Gastrocnemius medialis (tissue), 4 donors: ENCODE measurements at places on chromosomes 1 and 21.

DNA sequence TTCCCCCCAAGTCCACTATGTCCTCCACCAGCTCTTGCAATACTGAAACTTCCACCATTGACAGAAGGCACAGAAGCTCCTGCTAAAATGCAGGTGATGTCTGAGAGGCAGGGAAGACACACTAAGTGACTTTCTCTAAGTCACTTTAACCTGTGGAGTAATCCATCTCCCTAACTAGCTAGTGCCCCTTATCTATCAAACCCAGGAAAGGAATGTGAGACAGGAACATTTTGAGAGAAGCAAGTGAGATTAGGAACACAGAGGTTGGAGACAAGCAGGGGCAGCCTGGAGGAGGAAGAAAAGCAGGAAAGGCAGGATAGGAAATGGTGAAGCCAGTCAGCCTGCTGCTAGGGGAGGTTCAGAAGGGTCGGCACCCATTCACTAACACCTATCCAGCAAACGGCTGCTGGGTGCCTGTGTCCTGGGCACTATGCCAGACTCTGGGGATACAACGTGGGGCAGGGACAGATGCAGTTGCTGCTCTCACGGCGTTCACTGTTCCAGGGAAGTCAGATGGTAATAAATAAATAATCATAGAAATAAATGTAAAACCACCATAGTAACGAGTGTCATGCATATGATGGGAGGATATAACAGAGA, 7.0 kb downstream of the GPA33 start:
- no peak for DNase-seq

GRCh38 chr1:1058921-1059493, 15.1 kb downstream of the RNF223 start:
- DNase-seq, result no peak

DNA sequence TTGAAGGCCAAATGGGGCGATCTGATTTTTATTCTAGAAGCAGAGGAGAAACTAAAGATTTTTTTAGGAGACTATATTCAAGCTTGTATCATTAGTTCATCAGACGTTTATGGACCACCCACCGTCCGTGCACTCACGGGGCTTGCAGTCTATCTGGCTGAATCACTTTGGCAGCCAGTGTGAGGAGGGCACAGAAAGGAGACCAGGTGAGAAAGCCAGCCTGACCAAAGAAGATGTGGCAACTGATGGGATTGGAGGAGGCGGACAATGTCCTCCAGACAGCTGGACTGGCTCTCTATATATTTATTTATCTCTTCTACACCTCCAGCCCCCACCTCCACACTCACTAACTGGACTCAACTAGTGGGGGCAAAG, 822 bp upstream of the ELOVL1 start:
- no peak for DNase-seq

DNA sequence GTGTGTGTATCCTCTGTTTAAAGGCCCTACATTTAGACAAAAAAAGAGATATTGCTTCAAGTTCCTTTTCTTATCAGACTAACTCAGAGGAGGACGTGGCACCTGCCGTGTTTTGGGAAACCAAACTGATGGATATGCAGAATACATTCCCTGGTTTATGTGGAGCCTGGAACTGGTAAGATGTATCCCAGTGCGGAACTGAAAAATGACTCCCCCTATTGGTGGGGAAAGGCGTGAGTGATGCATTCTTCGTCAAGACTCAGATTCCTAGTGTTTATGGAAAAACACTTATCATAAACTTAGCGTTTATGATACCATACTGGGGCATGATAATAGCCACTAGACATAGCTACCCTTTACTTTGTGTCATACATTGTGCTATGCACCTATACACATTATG, 154.2 kb downstream of the ZNF326 start:
- no peak for DNase-seq

DNA sequence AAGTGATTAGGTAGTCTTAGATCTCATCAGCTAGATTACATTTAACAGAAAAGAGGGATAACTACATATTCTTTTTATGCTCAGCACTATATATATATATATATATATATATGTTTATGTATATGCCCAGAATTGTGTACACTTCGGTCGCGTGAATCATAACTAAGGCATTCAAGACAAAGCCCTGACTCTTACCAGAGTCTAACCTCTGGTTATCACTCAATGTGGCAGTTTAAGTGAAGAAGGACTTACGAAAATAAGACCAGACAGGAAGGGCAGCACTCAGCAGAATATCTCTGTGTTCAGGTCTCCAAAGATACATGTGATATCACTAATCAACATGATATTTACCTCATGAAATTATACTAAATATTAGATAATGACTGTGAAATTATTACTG, 1326.7 kb downstream of the MRPL39 start:
- no peak for DNase-seq

GRCh38 chr1:15760520-15761211, 2.1 kb downstream of the FBLIM1 start:
- DNase-seq, result no peak

DNA sequence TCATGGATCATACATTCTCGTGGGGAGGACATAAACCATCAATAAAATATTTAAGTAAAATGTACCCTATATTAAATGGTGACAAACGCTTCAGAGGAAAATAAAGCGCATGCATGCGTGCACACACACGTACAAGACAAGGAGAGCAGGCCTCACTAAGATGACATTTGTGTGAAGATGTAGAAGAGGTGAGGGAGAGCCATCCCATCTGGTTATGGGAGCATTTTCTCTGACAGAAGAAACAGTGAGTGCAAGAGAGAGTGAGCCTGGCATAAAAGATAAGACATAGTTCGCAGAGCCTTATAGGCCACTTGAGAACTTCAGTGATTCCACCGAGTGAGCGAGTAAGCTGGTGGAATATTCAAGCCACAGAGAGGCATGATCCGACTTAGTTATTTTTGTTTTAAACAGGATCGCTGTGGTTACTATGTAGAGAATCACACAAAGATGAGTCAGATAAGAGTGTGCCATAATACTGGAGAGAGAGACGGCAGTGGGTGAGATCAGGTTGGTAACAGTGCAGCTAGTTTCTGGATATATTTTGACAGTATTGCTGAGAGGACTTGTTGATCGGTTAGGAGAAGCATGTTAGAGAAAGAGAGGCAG, 624.2 kb downstream of the PLPP3 start:
- DNase-seq, result no peak

- no peak for DNase-seq
Observed at GRCh38 chr1:165327538-165327937, 29.0 kb downstream of the LMX1A start.
